WTC11 (cell line): ENCODE measurements at places on chromosomes 3 and 15.

GRCh38 chr3:101676765-101677435, at the start of gene ZBTB11:
TSS of gene ZBTB11 (minus strand) at chr3:101677132. CDS start at chr3:101676914, 218 bp downstream.
- peak; percentile 100 for DNase-seq

DNA sequence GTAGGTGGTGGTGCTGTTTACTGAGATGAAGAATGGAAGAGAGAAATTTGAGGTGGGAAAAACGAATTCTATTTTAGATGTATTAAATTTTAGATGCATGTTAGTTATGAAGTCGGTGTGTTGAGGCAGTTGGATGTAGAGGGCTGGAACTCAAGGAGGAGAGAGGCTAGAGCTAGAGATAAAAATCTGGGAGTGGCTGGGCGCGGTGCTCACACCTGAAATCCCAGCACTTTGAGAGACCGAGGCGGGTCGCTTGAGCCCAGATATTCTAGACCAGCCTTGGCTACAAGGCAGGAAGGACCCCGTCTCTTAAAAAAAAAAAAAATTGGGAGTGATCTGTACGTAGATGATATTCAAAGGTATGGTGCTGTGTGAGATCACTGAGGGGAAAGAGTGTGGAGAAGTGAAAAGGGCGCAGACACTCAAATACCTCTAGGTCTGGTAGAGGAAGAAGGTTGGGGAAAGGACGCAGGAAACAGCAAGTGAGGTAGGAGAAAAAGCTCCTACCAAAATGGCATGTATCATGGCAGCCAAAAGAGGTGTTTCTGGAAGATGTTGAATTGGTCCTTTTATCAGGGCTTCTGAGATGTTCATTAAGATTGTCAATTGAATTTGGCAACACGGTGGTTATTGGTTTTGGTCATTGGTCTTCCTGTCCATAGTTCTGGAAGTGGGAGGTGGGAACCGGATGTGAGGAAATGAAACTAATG, 1.8 kb downstream of the YEATS2 start:
- no peak for DNase-seq

GRCh38 chr3:159807137-159808040, 181.2 kb upstream of the IL12A start:
- no peak for DNase-seq

DNA sequence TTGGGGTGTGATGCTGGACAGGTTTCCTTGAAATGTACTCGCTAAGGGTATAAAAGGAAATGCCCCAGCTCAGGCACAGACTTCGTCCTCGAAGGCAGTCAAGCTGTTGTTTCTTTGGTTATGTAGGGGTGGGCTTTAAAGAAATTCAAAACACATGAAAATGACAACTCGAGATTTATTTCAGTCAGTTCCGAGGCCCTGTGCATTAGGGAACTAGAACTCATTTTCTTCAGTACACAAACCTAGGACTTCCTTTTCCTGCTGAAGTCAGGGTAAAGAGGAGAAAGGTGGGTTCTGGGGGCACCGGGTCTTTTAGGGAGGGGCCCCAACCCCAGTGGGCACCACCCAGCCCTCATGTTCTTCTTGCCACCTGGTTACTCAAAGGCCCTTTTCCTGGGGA, 7.7 kb downstream of the CCR9 start:
- DNase-seq = no peak

GRCh38 chr15:77544162-77544561, 88.5 kb downstream of the LINGO1 start:
- DNase-seq = no peak

- no peak for DNase-seq
Observed at GRCh38 chr15:36458411-36458810, 121.0 kb upstream of the CDIN1 start.

DNA sequence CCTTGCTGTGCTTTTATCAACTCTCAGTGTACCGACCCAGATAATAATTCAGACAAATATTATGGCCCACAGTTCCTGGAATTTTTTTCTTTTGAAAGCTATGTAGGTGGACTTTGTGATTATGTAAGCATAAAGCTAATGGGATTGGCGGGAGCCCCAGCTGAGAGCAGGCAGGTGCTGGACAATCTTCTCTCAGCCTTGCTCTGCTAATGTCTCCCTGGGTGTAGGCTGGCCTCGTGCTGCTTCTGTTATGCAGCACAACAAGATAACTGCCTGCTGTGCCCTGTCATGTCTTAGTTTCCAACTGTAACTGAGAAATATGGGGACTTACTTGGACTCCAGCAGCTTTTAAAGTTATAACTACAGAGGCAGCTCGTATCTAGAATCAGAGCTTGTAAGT, 415.0 kb downstream of the PDCD6IP start:
- DNase-seq = no peak

DNA sequence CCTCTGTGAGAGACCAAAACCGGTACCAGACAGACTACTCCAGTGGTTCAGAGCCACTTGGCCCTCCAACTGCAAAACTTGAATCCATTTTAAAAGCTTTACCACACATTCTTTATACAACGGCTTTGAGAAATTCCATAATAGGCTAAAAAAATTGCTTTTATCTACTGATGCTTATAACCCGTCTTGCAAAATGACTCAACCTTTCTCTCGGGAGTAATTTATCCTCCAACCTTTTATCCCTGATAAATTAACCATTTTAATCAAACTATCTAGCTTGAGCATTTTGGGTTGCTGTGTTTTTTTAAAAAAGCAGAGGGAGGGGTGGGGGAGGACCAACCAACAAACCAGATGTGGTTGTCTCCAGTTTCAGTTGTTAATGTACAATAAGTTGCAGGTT, 275.7 kb upstream of the LRTM1 start:
- DNase-seq = no peak

DNA sequence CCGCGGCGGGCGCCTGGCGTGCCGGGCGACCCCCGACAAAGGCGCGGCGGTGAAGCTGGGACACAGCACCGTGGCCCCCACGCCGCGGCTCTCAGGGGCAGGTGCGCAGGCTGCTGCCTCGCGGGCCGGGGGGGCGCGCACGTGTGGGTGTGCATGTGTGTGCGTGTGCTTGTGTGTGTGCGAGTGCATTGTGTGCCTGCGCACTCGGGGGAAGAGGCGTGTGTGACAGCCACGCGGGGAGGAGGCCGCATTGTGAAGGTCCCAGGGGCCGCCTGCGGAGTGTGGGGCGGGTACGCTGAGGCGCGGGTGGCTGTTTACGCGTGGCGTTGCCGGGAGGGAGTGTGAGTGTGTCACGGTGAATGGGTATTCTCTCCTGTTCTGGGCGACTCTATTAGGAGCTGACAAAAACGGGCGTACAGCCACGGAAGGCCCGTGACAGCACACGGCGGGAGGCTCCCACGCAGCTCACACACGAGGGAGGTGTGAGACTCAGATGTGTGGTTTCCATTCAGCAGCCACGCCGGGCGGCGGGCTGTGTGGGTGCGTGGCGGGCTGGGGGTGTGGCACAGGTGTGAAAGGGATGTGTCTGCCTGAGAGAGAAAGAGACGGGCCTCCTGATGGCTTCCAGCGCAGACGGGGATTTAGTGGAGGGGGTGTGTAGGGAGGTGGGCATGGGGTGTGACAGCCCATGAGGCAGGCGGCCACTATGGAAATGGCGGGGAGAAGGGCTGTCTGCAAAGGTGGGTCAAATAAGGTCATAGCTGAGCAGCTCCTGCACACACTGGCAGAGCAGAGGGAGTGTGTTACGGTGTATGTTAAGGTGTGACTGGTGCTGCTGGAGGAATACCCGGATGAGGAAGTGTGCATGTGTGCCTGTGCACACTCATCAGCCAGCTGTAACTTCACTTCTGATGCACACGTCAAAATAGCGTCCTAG, 750 bp downstream of the PODXL2 start:
- DNase-seq = no peak

DNA sequence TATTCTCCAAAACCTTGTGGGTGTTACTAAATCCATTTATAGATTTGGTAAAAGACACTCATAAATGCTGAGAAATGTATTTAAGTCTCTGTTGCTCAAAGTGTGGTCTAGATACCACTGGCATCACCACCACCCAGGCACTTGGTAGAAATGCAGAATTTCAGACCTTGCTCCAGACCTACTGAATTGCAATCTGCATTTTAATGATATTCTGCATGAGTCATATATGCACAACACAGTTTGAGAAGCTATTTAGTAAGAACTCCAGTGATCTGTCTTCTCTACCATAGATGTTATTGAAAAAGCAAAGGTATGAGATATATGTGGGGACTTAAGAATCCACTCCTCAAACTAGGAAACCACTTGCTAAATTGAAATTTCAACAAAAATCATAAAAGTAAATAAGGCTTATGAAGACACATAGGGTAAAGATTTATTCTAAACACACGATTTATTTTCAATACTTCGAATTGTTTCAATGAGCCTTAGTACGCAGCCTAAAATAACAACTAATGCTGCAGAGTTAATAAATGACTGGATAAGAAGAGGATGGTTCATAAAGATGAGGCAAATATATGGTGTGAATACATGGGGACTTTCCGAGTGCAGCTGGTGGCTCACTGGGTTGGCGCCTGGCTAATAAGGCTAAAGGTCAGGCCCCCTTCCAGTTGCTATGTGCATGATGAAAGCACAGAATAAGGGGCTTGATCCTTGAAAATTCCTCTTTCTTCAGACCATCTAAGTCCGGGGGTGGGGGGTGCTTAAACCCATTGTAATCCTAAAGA, 813.3 kb downstream of the NR2F2 start:
- no peak for DNase-seq

GRCh38 chr3:25820816-25821486, 31.1 kb downstream of the OXSM start:
- DNase-seq = no peak

DNA sequence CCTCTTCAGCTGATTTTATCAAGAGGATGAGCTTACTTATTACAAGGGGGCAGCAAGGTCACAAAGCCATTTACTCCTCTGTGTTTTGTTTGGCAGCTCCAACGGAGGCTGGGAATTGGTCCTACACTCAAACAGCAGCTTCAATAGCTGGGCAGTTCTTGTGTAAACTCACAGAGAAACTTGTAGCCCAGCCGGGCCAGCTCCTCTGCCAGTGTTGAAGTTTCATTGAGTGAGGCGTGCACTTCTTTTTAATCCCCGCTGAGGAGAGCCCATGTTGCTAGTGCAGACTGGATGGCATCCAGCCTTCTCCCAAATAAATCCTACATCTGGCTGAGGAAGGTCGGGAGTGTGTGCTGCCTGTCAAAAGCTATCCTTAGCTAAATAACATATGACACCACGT, 59.5 kb downstream of the BFSP2 start:
- DNase-seq = no peak

- no peak for DNase-seq
Observed at GRCh38 chr3:188133646-188134045, 20.3 kb upstream of the LPP start.

DNA sequence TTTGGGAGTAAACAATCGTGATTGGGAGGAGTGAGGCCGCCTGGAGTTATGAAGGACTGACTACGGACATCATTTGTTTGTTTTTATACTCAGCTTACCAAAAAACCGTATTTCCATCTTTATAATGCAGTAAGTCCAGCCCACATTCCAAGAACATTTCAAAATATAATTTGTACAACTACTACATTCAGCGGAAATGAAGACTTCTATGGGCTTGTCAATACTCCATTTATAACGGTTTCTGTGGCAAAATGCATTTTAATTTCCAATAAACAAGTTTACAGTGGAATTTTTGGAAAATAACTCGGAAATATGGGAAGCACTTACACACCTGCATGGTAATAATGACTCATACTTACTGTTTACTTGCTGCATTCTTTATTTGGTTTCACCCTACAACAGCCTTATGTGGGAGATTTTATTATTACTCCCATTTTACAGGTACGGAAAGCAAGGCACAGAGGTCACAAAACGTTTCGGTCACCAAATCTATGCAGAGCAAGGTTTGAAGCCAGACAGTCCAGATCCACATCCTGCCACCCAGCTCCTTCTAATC, 62.3 kb downstream of the LDHAL6B start:
- DNase-seq = no peak

DNA sequence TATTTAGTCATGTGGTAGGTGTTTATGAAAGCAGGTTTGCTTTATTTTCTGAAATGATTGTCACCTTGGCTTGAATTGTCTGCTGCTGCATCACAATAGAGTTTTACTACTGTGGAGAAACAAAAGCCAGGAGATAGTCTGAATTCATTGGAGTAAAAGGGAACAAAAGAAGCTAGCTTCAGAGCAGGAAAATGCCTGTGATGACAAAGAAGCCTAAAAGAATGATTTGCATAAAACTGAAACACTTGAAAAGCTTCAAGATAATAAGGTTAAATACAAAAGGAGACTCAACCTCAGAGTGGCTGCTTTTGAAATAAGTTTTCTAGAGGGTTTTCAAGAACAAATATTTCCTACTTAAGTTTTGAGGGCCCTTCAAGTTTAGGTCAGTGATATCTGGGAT, 138.3 kb downstream of the PTPRG start:
- DNase-seq = no peak

DNA sequence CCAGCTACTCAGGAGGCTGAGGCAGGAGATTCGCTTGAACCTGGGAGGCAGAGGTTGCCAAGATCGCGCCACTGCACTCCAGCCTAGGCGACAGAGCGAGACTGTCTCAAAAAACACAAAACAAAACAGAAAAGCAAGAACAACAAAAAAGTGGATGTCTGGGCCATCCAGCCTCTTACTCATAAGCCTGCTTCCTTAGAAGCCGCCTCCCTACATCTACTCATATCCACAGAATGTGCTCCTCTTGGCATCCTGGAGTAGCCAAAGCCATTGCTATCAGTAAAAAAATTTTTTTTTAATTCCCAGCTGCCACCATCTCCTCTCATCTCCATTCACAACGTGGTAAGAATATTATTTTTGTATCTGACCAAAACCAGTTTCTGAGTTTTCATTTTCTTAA, 10.8 kb downstream of the ZSCAN2 start:
- DNase-seq = no peak

DNA sequence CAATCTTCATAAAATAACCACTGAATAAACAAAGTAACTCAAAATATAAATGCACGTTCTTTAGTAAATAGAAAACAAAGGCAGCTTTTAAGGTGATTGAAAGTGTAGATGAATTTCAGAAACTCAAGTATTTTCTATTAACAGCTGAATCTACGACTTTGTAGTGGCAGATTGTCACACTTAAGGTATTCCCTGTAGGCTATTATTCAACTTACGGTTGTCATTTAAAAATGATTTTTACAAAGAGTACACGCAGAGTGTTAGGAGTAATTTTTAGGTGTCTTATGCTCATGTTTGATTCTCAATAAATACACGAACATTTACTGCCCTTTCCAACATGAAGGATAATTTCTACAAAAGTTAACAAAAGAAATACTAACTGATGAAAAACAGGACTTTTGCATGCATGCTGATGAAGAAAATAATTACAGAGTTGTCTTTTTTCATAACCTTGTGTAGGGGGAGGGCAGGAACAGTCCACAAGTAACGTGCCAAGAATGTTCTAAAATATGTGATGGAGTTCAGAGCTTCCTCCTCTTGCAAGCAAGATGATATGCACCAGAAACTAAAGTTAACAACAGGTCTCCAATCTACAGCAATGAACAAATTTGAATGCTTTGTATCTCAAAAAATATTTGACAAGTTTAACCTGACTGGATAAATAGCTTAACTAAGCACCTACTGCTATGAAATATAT, 16.7 kb downstream of the DCBLD2 start:
- DNase-seq = no peak

DNA sequence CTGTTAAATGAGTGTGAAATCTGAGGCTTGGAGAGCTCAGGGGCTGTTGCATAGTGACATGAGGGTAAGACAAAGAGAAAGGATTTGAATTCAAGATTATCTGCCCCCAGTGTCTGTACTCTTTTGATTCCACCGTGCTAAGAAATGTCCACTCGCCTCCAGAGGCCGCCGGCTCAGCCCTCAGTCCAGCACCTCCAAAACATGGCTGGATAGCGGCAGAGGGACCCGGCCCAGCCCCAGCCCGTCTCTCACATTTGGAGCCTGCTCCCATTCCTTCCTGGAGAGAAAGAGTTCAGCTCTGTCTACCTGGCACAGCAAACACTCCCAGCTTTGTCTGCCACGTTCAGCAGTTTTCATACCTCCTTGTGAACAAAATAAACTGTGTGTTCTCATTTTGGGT, 84.8 kb upstream of the IQSEC1 start:
- no peak for DNase-seq
